ENCODE measurements at places on chromosomes 2 and 18. TPM values are rescaled to one million over a fixed set of nuclear protein-coding genes. Genes with fewer than 3 reads are reported as not detected.

The MALL gene
- total RNA-seq: not detected

The CXCR4 gene
- 2.1 TPM for total RNA-seq

The GCG gene
- not detected for total RNA-seq

The ZSCAN30 gene
- 27.4 TPM for total RNA-seq

The MAP4K3 gene
- 11.5 TPM for total RNA-seq

The ADD2 gene
- total RNA-seq: not detected

- no peak for DNase-seq
- no peaks in the 10 kb centered on the region for H3K27me3 ChIP-seq
- H3K27ac ChIP-seq: no peak overlapping the region
- no peaks in the 10 kb centered on the region for H3K4me1 ChIP-seq
Observed at GRCh38 chr2:120780402-120780801, 44.7 kb downstream of the GLI2 start.

DNA sequence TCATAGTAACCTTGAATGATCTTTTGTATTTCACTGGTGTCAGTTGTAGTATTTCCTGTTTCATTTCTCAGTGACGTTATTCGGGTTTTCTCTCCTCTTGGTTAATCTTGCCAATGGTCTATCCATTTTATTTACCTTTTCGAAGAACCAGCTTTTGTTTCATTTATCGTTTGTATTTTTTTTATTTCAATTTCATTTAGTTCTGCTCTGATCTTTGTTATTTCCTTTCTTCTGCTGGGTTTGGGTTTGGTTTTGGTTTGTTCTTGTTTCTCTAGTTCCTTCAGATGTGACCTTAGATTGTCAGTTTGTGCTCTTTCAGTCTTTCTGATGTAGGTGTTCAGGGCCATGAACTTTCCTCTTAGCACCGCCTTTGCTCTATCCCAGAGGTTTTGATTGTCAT lies 36.7 kb downstream of the SP140 start:
- no peaks in the 10 kb centered on the region for H3K36me3 ChIP-seq
- H3K27ac ChIP-seq: no peak overlapping the region
- no peaks in the 10 kb centered on the region for H3K4me1 ChIP-seq
- DNase-seq: no peak

GRCh38 chr2:154361276-154361675 lies 337.2 kb upstream of the KCNJ3 start:
- no peak overlapping the region for H3K4me3 ChIP-seq
- no peak overlapping the region for H3K27ac ChIP-seq

DNA sequence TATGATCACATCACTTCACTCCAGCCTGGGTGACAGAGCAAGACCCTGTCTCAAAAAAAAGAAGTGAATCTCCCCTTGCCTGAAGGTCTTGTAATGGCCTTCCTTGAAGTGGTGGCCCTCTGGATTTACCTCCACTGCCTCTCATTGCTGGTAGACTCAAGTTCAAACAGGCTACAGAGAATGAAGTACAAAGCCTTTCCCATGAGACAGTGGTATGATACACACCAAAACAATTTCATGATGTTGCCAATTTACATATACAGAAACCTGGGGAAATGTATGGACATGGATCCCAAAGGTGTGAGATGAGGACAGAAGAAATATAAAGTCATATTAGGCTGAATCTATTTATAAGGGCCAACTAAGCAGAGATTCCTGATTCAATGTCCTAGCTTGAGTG lies 4.8 kb upstream of the NOTO start:
- no peaks in the 10 kb centered on the region for H3K4me1 ChIP-seq
- DNase-seq: no peak
- no peak overlapping the region for H3K4me3 ChIP-seq
- H3K27me3 ChIP-seq: peaks cover 4% of the 10 kb centered on the region
- H3K36me3 ChIP-seq: no peaks in the 10 kb centered on the region

All from Karpas-422 (cell line).